ENCODE measurements at places on chromosomes 16 and 17.

DNA sequence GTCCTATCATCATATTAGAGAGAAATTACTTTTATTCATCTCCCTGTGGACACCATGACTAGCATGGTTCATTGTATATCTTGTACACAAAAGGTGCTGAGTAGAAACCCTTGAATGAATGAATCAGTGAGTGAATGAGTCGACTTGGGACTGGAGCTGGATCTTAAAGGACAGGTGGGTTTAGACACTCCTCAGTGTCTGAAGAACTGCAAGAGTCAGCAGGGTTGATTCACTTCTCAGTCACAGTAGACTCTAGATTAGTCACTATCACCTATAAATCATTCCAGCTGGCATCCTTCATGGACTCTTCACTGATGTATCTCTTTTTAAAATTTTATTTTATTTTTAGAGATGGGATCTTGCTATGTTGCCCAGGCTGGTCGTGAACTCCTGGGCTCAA lies 30.1 kb upstream of the PMFBP1 start:
- no peak for DNase-seq

DNA sequence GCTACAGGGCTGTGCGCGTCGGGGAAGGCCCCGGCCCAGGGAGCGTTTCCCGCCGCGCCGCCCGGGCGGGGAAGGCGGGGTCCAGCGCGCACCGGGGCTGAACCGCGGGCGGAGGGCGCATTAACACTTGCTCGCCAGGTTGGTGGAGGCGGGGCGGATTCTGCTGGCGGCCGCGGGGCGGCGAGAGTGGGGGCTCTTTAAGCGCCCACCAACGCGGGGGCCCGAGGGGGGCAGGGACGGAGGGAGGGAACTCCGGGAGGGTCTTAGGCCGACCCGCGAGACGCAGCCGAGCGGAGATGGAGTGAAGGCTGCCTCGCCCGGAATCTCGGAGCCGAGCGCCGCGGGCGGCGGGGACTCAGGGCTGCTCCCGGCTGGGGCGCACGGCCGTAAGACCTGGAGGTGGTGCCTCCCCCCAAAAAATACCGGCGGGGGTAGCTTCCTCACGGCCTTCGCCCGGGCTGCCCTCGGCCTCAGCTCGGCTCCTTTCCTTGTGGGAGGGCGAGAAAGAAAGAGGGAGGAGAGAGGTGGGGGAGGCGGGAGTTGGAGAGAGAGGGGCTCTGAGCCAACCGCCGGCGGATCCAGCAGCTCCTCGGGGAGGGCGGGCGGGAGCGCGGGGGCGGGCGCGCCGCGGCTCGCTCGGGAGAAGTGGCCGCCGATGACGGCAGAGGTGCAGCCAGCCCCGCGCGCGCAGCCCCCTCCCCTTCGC lies 415 bp upstream of the FOXF1 start:
- DNase-seq = no peak

DNA sequence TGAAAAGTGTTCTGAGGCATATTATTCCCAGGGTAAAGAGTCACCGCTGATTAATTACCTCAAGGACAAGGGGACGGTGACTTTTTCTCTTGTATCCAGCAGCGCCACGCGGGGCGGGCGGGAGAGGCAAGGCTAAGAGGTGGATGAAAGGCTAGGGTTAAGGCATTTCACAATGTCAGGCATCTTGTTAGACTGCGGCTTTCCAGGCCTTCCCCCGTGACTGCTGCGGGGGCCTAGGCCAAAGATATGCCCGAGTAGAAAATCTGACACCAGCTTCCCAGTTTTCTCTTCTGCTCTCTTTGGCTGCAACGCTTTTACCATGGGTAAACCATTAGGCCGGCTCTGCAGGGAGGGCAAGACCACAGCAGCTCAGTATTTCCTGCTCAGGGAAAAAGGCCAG lies 698.2 kb downstream of the MAF start:
- no peak for DNase-seq

DNA sequence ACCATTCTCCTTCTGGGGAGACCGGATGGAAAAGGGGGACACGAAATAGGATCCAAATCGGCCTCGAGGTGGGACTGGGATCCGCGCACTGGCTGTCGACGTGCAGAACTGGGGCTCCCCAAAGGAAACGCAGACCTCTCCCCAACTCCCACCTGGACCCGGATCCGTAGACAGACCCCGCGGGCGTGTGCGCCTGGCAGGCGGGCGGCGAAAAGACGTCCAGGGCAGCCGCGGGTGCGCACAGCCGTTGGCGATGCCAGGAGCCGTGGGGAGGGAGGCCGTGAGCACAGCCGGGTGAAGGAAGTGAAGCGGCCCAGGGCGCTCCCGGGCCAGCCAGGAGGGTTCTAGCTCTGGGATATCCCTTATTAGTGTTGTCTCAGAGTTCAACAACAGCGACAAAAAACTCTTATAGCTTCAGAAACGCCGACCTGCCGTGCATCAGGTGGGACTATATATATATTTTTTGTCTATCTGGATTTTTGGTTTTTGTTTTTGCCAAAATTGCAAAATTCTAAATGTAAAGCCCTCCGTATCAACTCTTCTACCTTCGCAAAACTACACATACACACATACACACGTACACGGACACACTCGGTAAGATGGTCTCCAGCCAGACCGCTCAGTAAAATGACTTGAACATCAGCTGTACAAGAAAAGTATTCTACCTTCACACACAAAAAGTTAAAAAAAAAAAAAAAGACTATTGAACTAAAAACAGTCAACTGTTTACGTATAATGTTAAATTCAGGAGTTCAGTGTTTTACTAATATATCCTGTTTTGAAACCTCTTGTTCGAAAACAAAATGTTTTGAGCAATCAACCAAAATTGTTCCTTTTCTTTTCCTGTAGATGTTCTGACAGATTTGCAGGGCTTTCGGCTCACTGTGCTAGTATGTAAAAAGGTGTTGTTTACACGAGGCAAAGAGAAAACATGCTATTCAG lies 5.2 kb upstream of the AATF start:
- no peak for DNase-seq

DNA sequence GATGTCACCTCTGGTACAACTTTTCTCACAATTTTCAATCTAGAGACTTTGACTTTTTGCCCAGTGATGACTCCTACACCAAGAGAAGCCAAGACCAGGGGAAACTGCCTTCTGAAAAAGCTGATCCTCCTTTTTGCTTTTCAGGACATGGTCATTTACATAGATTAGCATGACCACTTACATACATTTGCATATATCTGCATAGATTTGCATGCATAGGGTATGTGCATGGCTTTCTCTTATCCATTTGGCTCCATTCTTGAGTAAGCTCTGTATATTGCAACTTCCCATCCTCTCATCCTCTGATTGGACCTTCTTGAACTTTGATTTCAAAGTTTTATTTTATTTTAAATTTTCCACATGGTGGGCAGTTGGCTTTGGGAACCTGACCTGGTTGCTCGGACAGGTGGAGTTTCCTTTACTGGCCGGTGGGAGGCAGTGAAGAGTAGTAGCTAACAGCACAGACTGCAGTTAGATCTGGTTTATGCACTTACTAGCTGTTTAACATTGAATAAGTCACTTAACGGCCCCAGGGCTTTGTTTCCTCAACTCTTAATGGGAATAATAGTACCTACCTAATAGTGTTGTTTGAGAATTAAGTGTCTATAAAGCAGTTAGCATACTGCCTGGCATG lies 92.9 kb downstream of the GPR139 start:
- DNase-seq = no peak

- DNase-seq = no peak
Measured at GRCh38 chr16:85588562-85589503, 24.3 kb upstream of the GSE1 start.
